ENCODE measurements at places on chromosomes 1 and 21. TPM values are rescaled to one million over a fixed set of nuclear protein-coding genes. Genes with fewer than 3 reads are reported as not detected.

DNA sequence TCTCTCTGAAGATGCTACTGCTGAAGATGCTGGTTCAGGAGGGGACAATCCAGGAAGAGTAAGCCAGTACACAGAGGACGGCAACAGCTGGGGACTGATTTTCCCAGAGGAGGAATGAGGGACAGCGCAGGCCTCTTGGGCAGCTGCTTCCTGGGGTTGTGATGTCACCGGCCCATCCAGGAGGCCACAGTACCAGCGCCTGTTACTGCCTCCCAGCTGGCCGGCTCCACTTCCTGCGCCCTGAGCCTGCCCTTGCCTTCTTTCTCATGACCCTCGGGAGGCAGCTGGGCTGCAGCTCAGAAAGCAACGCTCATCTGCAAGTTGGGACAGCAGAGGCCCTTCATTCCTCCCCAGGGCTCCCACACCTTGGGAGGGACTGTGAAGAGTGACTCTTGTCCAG, 21.9 kb upstream of the ID3 start:
- no peak for DNase-seq

Gene KIAA1614
- total RNA-seq: 17.1 TPM

DNA sequence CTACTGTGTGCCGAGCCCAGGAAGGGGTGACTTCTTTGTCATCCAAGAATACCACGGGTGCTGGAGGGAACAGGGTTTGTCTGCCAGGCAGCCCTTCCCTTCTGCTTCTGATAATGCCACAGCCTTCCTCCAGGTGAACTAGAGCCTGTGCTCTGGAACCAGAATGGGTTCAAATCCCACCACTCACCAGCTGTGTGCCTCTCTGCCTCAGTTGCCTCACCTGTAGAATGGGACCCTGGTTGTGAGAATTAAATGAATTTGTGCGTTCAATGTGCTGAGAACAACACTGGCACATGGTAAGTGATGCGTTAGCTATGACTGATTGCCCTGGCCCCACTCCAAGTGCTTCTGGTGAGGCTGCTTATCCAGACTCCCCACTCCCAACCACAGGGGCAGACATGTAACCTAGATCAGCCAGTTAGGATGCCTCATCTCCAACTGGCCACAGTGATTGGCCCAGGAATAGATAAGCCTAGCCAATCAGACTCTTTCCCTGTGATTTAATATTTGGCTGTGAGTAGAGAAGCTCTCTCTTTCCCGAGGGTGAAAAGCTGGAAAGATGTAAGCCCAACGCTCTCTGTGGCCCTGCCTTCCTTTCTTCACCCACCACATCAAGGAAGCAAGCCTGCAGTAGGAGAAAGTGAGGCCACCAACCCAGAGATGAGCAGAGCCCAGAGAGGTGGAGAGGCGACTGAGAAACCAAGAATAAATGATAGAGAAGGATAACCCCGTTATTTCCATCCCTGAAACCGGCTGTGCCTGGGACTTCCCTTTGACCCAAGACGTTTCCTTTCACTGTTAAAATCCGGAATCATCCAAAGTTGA, 20.8 kb upstream of the LAPTM5 start:
- no peak for DNase-seq

Gene A3GALT2
- total RNA-seq: not detected

GRCh38 chr1:147600119-147601111, 59.1 kb downstream of the BCL9 start:
- peak; percentile 55 for DNase-seq

- DNase-seq: no peak
Measured at GRCh38 chr1:31010086-31010989, 55.2 kb downstream of the PUM1 start.

Gene NUP210L
- total RNA-seq: not detected

DNA sequence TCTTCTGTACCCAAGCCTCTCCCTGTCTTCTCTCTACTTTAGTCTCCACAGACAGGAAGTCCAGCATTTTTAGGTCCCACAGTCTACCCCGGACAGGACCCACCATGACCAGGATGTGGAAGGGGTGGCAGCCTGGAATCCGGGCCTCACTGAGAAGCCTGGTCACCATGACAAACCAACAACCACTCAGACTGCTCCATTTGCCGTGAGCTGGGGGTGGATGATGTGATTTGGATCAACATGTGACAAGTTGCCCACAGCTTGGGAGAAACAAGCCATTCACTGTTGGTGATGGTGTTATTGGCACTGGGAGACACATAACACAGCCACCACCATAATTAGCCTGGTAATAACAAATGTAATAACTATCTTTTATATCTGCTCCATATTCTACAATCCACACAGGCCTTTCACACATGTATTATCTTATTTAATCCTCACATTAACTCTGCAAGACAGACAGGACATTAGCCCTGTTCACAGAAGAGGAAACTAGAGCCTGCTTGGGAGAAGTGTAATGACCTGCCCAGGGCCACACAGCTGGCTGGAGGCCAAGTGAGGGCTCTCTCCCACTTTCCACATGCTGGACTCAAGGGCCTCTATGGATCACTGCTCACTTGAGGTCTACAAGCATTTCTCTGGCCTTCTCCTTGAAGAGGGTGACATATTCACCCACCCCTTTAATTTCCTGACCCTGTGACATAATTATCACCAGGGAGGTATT, 22.9 kb downstream of the MEF2D start:
- DNase-seq: no peak
